ENCODE measurements at places on chromosomes 7 and 10.

- DNase-seq, result no peak
Measured at GRCh38 chr7:135427166-135427565, 82.7 kb downstream of the CNOT4 start.

DNA sequence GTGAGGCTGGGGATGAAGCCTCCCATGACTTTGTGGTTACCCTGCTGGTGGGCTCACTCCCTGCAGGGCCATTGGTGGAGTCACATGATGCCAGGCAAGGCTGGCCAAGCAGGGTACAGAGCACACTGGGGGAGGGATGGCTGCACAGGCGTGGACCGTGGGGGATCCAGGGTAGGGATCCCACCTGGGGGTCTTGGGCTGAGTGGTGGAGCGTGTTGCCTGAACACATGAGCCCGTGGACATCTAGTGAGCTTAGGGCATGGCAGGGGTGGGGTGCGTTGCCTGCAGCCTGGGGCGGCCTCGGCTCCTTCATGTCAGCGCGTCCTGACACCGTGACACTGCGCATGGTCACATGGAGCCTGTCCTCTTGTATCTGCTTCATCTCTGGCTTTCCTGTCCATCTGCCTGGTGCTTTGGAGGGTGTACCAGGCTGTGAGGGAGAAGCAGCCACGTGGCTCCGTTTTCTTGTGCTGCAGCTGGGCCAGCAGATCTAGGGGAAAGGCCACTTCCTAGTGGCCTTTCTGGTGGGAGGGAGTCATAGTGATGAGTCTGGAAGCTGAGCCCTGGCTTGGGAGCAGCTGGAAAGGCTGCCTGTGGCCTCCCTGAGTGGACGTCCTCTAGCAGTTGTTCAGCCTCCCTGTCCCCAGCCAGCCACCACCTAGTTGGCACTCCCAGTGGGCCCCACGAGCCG, 96.2 kb downstream of the LHPP start:
- DNase-seq, result no peak

- peak; percentile 17 for DNase-seq
Measured at GRCh38 chr7:20141666-20142065, 75.5 kb downstream of the MACC1 start.

DNA sequence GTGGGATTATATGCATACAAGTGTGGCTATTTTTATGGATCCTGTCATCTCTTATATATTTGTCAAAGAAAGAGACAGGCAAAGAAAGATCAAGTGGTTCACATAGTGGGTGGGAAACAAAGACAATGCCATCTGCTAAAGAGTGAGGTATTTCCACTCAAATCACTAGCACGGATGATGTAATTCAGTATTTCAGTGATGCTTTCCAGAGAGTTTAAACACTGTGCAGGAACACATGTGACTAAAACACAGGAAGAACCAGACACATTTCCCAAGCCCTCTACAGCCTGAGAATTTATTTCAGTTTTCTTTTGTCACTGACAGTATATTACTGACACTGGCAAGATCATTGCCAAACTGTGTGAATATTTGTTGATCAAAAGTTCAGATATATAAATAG, 885.7 kb upstream of the CELF2 start:
- DNase-seq, result no peak

DNA sequence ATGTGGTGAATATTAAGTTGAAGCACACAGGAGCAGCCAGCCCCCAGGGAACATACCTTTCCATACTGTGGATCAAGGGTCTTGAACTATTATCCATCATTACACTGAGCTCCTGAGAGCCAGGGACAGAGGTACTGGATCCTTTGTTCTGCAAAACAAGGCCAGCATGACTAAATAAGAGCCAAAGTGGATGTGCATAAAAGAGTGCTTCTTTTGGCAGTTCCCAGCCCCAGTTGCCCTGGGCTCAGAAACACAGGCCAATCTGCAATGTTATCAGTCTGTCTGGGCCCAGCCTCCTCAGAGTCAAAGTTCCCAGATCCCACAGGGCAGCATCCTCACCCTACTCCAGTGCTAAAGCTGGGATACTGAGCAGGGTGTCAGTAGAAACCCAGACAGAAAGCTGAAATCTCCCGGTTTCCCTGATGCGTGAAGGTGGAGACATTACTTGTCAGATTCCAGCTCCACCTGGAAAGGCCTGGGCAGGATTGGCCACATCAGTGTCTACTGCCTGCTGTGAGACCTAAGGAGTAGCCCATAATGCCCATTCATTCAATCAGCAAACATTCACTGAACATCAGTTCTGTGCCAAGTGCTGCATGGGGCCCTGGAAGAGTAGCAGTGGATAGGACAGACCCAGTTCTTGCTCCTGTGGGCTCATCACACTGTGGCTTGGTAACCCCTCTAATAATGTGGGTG, 342.7 kb downstream of the CXCL12 start:
- DNase-seq, result no peak

DNA sequence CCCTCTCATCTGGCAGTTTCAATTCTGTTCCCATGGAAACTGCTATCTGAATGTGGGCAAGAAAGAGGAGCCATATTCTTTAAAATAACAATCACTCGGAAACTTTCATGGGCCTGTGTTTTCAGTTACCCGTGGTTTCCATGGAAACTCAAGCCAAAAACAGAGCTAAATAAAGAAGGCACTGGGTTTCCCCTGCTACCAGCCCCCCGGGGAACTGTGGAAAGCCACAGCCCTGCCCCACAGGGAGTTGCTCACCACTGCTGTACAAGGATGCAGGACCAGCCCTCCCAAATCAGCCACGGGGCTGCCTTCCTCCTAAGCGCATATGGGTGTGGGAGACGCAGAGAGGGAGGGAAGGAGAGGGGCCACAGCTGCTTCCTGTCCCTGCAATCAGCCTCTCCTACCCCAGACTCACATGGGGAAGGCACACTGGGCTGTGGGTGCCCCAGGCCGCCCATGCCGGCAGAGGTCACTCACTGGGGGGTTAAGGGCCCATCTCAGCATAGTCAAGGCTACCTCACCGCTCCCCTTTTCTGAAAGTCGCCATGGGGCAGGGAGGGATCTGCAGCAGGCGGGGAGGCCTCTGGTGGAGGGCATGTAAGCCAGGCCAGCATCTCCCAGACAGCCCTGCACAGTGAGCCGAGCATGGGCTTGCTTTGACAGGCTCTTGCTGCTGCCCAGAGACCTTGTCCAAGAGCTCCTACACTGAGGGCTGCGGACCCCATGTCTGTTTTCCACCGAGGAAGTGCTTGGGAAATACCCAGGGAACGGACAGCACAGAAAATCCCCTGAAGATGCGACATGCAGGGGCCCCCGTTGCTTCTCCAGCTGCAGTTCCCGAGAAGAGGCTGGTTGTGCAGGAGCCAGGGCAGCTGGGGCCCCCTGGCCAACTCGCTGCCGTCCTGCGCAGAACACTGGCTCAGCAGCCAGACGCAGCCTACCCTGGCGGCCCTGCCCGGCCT, 157.3 kb upstream of the PPP2R2D start:
- peak; percentile 73 for DNase-seq

- DNase-seq, result no peak
Measured at GRCh38 chr7:16963044-16963443, 81.3 kb upstream of the AGR3 start.

- DNase-seq, result peak; percentile 89
Measured at GRCh38 chr10:132229834-132230556, 43.2 kb downstream of the DPYSL4 start.

DNA sequence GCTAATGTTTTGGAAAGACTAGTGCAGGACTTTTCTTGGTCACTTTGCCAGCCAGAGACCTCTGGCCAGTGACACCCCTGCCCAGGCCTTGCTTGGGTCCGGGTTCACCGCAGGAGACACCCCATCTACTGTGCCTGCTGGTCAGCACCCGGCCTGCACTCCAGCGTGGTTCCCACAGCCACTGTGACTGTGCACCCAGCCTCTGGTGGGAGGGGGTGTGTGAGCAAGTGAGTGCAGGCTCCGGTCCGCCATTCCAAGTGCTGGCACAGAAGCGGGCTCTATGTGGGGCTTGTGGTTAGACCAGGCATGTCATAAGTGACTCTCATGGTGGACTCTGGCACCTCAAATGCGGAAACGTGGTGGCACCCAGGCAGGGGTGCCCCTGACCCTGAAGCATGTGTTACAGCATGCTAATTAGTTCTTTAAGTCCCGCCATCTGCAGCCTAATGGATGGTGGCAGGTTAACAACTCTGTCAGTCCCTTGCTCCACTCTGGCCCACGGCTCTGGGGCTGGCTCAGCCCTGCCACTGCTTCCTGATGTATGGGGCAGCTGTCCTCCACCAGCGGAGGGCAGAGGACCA, 311.9 kb upstream of the HGF start:
- no peak for DNase-seq

Measured in GM20000 (cell line).